ENCODE measurements at places on chromosomes 7 and 10.

DNA sequence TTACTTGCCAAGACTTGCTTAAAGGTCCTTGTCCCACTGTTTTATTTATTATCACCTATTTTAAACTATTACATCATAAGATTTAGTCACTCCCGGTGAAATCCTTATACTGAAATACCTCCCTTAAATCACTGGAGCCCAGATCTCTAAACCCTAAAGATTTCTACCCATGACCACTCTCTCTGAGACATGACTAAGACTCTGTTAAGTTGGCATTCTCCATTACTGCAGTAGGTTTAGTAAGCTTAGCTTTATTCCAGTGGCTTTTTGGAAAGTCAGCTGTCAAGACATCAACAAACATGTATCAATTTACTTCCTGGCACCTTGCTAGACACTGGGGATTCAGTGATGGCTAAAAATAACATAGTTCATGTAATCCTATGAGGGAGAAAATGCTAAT, 874.2 kb downstream of the KCNMA1 start:
- DNase-seq = no peak

DNA sequence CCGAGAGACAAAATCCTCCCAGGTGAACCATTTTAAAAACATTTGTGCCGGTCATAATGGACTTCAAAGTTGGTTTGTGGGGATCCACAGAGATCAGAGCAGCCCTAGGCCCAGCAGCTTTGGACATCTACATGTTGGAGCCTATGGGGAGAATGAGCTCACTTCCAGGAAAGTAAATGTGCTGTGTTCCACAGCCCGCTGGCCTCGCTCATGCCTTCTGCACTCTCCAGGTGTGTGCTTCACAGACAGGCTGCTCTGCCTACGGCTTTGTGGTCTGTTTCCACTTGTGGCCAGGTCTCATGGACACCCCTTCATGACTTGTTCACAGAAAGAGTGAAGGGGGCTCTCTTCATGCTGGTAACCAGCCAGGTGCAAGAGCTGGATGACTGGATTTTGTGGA, 141.6 kb downstream of the ADARB2 start:
- DNase-seq = no peak

GRCh38 chr7:135102372-135102771, 45.5 kb upstream of the TMEM140 start:
- no peak for DNase-seq

DNA sequence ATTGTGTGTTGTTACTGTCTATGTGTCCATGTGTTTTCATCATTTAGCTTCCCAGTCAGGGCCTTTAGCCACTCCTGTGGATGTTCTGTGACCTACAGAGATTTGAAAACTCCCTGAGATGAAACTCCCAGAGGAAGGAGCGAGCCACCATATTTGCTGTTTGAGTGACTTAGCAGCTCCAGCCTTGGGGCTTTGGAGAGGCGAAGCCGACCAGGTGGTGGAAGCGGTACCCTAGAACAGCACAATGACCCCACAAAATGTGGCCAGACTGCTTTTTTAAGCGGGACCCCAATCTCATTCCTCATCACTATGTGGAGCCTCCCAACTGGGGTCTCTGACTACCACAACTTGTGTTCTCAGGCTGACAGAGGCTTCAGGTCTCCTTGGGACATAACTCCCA, 323.9 kb upstream of the KCND2 start:
- DNase-seq = no peak

DNA sequence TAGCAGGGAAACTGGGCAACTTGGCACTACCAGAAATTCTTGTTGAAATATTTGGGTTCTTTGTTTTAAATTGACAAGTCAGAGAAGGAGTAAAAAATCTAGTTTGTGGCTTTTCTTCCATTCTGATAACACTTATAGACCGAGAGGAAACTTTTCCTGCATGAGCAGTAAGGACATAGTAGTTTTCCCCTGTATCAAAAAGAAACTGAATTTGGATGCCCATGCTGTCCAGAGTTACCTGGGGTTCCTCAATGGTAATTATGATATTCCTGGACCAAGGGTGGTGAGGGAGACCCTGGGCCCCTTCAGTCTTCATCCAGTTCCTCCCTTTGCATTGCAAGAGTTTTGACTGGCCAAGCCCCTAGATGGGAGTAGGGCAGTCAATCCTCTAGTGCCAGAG, 19.9 kb upstream of the STEAP2 start:
- no peak for DNase-seq

GRCh38 chr7:158975526-158976467, 119.4 kb downstream of the DYNC2I1 start:
- DNase-seq = no peak

GRCh38 chr7:107041097-107041496, 3.4 kb upstream of the PRKAR2B start:
- no peak for DNase-seq

DNA sequence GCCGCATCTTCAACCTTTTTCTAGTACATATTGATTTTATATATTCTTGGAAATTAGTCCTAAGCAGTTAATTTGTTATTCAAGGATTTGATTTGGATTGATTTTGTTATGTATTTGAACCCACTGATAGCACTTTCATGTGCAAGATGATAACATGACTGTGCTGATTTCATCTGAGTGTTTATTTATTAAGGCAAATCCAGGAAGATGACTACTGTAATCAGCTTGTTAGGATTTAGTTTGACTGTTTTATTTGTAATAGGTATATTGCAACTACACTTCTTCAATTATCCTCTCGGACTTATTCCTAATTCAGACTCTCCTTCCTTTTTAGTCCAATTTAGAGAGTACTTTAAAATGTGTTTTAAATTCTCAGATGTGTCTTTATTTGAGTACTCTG, 75.1 kb upstream of the PRKG1 start:
- DNase-seq = no peak

DNA sequence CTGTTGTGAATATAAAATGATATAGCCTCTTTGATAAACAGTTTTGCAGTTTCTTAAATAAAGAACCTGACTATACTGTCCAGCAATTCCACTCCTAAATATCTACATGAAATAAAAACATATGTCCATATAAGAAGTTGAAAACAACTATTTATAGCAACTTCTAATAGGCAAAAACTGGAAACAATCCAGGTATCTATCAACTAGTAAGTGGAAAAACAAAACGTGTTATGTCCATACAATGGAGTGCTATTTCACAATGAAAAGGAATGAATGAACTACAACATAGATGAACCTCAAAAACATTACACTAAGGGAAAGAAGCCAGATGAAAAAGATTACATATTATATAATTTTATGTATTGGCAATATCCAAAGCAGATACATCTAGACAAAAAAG, 268.9 kb downstream of the CSTF2T start:
- DNase-seq = no peak

DNA sequence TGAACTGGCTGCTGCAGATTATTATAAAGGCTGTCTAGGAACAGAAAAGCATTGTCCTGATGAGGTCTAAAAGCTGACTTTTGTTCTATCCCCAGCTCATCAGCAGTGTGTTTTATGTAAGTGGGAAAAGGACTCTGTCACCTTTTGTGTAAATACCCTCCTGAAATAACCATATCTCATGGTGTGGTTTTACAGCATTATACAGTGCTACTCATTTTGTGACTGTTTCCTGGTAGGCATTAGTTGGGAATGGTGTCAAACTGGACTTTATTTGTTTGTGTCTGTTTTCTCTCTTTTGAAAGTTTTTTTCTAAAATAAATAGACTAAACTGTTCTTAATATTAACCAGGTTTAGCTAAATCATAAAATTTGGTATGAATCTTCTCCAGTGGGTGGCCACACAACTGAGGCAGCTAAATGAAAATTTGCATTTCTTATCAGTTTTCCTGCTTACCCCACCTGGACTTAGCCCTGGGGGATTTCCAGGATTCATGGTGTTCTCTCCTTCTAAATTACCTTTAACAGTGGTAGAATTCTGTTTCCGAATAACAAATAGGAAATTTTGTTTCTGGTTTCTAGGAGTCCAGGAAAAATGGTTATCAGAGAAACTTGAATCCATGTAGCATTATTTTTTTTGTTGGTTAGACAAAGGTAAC, 140.9 kb downstream of the LHFPL3 start:
- DNase-seq = no peak

GRCh38 chr7:4052130-4052529, 630.0 kb upstream of the FOXK1 start:
- no peak for DNase-seq

DNA sequence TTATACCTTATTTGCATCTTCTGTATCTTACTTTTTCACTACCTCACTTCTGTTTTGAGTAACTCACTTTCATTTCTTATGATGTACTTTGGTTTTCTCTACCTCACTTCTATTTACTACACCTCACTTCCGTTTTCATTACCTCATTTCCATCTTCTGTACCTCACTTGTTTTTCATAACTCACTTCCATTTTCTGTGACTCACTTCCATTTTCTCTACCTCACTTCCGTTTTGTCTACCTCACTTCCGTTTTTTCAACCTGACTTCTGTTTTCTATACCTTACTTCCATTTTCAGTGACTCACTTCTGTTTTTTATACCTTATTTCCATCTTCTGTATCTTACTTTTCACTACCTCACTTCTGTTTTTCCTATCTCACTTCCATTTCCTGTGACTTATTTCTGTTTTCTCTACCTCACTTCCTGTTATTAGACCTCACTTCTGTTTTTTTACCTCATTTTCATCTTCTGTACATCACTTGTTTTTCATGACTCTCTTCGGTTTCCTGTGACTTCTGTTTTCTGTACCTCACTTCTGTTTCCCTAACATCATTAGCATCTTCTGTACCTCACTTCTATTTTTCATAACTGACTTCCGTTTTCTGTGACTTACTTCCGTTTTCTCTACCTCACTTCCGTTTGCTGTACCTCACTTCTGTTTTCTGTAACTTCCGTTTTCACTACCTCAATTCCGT, 493.1 kb upstream of the AKR1E2 start:
- no peak for DNase-seq

DNA sequence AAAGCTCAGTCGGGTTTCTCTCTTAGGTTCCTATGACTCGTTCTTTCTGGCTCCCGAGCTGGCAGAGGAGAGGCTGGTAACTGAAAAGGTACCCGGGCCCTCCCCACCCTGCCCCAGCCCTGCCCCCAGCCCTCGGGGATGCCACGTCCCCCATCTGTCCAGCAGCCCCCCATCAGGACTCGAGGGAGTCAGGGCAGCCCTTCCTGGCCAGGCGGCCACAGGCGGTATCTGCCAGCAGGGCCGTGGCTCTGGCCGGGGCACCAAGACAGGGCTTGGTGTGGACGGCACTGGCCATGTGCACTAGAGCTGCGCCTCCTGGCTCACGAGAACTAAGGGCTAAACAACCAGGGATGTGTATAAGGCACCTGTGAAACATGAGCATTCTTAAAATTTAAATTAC, 29.7 kb downstream of the KNDC1 start:
- DNase-seq = no peak

DNA sequence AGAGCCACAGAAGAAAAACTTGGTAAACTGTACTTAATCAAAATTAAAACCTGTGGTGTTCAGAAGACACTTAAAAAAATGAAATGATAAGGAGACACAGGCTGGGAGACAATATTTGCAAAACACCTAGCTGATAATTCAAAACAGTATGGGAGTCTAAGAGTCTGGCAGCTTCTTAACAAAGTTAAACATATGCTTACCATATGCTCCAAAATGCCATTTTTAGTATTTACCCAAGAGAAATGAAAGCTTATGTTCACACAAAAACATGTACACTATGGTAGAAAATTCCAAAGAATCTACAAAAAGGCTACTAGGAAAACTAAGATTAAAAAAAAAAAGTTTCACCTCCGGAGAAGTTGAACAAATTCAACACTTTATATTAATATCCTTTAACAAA, 48.6 kb downstream of the ITGB1 start:
- DNase-seq = no peak

DNA sequence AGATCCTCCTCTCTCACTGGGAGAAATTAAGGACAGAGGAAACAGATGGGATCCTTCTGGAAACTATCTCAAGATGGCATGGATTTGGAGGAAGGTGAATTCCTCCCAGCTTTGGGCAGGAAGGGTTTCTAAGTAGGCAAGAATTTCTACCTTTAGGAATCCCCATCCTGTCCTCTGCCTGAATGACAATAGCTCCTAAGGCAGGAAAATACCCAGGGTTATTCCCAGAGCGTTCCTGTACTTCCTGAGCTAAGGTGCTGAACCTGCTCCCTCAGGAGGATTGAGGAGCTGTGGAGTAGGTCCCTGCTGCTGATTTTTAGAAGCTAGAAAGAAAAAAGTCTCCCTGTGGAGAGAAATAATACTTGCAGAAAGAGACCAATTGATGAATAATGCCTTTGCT, 568 bp downstream of the MGAM2 start:
- no peak for DNase-seq

- no peak for DNase-seq
These were observed 38.7 kb downstream of the CALML5 start for GRCh38 chr10:5460468-5461202.

DNA sequence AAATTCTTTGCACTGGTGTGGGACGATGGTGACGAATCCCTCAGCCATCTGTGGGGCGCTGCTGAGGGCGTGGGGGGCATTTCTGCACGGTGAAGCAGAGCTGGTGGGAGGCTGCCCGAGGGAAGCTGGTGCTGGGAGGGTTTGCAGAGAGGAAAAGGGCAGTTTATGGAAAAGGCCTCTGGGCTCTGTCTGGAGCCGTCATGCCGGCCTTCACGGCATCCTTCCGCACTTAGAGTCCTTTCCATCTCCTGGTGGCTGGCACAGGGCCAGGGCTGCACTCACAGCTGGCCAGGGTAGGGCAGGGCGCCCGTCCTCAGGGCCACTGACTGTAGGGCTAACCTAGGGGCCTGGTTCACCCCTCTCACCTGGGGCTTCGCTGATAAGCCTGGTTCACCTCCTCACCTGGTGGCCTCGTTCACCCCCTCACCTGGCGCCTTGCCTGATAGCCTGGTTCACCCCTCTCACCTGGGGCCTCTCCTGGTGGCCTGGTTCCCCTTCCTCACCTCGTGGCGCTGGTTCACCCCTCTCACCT, 598 bp upstream of the AMZ1 start:
- peak; percentile 40 for DNase-seq

GRCh38 chr7:18407385-18407784, 88.2 kb upstream of the HDAC9 start:
- no peak for DNase-seq

- peak; percentile 66 for DNase-seq
These were observed 10.4 kb downstream of the HTR7 start for GRCh38 chr10:90847436-90847835.

GRCh38 chr10:99915414-99915813, 94.3 kb downstream of the DNMBP start:
- no peak for DNase-seq
